ENCODE measurements at places on chromosomes 1 and 21.

DNA sequence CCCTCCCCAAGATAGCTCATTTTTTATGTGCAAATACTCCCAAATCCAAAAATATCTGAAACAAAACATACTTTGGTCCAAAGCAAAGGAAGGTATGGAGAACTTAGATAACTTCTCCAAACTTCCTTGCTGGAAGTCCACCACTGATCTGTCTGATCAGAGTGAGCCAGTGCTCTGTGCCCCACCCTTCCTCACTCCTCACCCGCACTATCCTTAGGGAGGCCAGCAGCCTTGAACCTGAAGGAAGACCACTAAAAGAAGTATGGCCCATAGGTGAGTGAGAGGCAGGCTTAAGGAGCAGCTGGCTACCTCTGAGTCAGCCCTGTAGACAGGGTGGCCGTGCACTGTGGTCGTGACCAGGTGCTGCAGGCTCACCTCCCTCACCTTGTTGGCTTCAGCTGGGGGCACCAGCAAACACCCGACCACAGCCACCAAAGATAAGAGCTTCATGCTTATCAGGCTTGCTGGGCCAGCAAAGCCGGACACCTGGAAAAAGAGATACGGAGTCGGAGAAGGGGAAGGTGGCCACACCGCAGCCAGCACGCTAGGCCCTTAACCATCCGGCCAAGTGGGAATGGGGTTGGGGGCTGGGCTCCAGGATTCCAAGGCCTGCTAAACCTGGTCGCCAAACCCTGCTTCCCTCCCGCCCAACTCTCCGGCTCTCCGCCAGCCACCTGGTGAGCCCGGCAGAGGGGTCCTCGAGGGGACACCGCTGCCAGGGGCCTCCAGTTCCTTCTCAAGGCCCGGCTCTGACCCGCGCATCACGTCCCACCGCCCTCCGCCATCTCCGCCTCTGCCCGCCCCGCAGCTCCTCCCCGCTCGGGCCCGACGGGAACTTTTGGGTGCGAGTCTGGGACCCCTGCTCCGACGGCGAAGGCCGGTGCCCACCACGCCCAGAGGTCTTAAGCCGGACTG lies 543 bp downstream of the TMEM9 start:
- no peak for DNase-seq

GRCh38 chr1:69055194-69055593 lies 512.5 kb upstream of the LRRC7 start:
- DNase-seq, result no peak

- no peak for DNase-seq
These were observed 120.8 kb upstream of the BMP8A start for GRCh38 chr1:39370602-39371001.

- DNase-seq, result no peak
These were observed 179.9 kb downstream of the DPYD start for GRCh38 chr1:97740891-97741290.

- DNase-seq, result no peak
These were observed 991.4 kb downstream of the ADGRL2 start for GRCh38 chr1:82792151-82792550.

DNA sequence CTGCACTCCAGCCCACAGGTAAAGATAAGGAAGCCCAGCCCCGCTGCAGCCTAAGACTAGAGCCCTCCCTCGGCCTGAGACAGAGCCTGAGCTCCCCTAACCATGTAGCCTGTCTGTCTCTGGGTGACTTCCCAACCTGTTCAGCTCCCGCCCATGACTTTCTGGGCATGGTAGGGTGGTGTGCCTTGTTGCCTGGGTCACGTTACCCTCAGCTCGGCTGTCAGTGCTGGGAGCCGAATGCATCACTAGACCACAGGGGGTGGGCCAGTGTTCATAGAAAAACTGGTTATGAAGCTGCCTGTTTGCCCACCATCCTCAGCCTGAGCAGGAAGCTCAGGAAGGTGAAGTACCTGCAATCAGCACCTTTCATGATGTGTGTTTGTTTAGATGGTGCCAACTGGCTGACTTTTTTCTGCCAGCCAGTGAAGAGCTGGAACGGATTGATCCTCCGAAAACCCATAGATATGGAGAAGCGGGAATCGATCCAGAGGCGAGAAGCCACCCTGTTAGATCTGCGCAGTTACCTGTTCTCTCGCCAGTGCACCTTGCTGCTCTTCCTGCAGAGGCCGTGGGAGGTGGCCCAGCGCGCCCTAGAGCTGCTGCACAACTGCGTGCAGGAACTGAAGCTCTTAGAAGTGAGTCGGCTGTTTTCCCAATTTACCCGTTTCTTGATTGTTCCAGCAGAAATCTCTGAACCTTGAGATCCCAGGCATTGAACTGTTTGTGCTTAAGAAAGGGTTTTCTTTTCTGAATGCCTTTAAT lies 43.9 kb upstream of the PWP2 start:
- no peak for DNase-seq

GRCh38 chr21:42236014-42236413 lies 17.1 kb downstream of the ABCG1 start:
- DNase-seq, result no peak

- no peak for DNase-seq
These were observed 3.9 kb upstream of the HAO2 start for GRCh38 chr1:119364640-119365039.

DNA sequence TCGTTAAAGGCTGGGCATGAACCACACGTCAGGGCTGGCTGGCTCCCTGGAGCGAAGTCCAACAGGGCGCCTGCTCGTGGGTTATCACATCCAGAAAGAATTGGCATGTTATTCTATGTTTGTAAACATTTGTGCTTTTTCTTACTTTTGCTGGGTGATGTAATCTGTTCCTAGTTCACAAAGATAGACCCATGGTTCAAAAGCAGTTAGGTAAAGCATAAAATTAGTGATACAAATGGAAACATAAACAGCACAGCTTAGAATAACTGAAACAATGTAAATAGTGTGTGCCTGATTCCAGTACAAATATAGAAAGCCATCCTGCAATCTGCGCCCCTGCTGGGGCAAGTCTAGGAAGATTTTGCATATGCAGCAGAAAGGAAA lies 184.0 kb upstream of the C1orf174 start:
- no peak for DNase-seq

DNA sequence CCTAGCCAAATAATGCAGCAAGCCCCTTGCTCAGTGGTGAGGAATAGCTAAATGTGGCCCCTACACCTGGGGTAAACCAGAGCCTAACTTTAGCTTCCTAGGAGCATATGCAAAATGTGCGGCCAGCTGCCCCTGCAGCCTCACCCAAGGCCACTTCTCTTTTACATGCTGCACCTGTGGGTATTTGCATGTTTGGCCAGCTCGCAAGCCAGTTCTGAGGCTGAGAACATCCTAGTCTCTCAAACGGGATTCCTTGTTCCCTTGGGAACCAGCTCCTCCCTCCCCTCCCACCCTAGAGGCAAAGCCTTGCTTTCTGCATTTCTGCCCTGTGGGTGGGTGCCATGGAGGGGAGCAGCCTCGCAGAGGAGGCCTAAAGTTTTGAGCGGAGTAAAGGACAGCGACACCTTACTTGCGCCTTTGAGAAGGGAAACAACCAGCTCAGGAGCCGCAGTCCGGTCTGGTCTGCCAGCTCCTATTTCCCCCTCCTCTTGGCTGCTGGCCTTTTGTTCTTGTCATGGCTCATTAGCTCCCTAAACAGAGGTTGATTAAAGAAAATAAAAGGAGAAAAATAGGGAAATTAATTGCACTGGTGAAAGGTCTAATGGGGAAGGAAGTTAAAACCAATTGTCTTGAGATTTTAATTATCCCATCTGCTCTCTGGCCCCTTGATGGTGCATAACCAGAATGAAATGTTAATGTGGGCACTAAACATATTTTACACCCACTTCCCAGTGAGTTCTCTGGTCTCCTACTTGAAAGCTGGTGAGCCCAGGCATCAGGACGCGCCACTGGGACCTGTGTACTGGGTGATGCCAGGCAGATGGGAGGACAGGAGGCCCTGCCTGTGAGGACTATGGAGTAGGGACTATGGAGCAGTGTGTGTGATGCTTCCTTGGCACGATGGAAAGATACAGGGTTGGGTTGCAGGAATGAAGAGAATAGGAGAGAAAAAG lies 68.7 kb downstream of the TEX35 start:
- no peak for DNase-seq

DNA sequence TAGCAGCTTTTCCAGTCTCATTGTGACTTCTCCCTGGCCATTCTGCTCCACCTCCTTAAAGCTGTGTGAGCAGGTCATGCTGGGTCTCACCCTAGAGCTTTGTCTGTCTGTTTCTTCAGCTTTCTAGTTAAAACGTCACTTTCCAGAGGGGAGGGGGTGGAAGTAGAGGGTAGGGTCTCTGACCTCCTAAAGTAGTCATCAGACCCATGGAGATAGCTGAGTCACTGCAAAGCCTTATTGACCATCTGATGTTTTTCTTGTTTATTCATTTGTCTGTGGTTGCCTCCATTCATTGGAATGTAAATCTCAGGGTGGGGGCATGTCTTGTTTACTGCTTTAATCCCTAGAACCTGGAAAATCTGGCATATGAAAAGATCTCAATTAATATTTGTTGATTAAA lies 52.7 kb downstream of the ELF3 start:
- DNase-seq, result no peak

DNA sequence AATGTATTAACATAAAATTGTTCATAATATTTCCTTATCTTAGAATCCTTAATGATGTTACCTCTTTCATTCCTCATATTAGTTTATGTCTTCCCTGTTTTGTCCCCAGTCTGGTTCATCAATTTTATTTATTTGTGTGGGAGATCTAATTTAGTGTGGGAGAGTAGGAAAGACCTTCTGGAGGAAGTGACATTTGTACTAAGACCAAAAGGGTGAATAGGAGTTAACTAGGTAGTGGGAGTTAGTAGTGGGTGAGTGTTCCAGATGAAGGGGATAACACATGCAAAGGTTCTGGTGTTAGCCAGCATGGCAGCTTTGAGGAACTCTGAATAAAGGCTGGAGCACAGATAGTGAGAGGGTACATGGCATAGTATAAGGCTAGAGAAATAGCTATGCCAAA lies 21.4 kb downstream of the RASAL2 start:
- no peak for DNase-seq

GRCh38 chr21:32119811-32120210 lies 159.0 kb downstream of the MIS18A start:
- no peak for DNase-seq

GRCh38 chr1:215082532-215083382 lies at the start of gene KCNK2:
TSS of gene KCNK2 (plus strand) at chr1:215082737. CDS start at chr1:215083386, 649 bp downstream.
- no peak for DNase-seq

DNA sequence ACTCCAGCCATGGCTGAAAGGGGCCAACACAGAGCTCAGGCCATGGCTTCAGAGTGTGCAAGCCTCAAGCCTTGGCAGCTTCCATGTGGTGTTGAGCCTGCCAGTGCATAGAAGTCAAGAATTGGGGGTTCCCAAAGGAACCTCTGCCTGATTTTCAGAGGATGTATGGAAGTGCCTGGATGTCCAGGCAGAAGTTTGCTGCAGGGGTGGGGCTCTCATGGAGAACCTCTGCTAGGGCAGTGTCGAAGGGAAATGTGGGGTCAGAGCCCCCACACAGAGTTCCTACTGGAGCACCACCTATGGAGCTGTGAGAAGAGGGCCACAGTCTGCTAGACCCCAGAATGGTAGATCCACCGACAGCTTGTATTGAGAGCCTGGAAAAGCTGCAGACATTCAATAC lies 29.8 kb upstream of the CD55 start:
- no peak for DNase-seq
